ENCODE measurements at places on chromosomes 1 and 21.

DNA sequence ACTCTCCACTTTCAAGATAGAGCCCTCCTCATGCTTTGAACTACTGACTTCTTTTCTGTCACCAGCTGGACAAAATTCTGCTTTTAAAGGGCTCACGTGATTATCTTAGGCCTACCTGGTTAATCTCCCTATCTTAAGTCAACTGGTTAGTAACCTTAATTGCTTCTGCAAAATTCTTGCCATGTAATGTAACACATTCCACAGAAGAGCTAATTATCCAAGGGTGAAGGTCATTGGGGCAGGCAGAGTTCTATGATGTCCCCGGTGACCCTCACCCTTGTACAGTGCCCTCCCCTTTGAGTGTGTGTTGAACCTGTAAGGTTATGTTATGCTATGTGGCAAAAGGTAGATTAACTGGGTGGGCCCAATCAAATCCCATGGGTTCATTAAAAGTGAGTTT lies 25.2 kb upstream of the FOXE3 start:
- H3K36me3 ChIP-seq, result no peaks in the 10 kb centered on the region
- no peak overlapping the region for H3K4me3 ChIP-seq
- H3K27ac ChIP-seq, result no peak overlapping the region
- H3K4me1 ChIP-seq, result no peaks in the 10 kb centered on the region
- no peaks in the 10 kb centered on the region for H3K27me3 ChIP-seq

GRCh38 chr1:56973923-56974742 lies 8.3 kb upstream of the C8B start:
- DNase-seq, result no peak
- H3K4me3 ChIP-seq, result no peak overlapping the region
- no peaks in the 10 kb centered on the region for H3K36me3 ChIP-seq
- H3K27me3 ChIP-seq, result peaks cover 6% of the 10 kb centered on the region
- H3K4me1 ChIP-seq, result no peaks in the 10 kb centered on the region

- no peaks in the 10 kb centered on the region for H3K27me3 ChIP-seq
- no peaks in the 10 kb centered on the region for H3K36me3 ChIP-seq
- peak; percentile 0 for DNase-seq
- H3K27ac ChIP-seq, result no peak overlapping the region
- H3K4me1 ChIP-seq, result no peaks in the 10 kb centered on the region
These were observed 898.6 kb downstream of the AMY1C start for GRCh38 chr1:104648269-104648691.

DNA sequence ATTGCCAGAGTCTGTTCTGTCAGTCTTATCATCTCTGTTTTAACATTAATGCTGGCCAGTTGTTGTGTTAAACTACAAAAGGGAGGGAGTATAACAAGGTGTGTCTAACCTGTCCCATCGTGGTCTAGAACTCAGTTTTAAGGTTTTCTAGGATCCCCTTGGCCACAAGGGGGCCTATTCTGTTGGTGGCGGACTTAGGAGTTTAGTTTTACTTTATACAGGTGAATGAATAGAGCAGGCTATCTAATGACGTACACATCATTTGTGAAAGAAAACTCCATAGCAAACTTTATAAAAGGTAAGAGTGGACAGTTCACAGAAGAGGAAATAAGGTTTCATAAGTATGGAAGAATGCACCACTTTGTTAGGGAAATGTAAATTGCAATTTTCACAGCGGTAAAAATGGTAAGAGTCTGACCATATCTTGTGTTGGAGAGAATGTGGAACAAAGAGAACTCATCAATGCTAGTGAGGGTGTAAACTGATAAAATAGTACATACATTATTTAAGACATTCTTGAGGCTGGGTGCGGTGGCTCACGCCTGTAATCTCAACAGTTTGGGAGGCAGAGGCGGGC lies 2.5 kb upstream of the ATF6 start:
- peak overlapping the region; percentile 14 for H3K27ac ChIP-seq
- H3K27me3 ChIP-seq, result no peaks in the 10 kb centered on the region
- H3K4me3 ChIP-seq, result peak overlapping the region; percentile 42
- peaks cover 7% of the 10 kb centered on the region for H3K36me3 ChIP-seq
- peaks cover 6% of the 10 kb centered on the region for H3K4me1 ChIP-seq
- peak; percentile 42 for DNase-seq

- no peaks in the 10 kb centered on the region for H3K4me1 ChIP-seq
- no peak overlapping the region for H3K27ac ChIP-seq
- no peak for DNase-seq
- peaks cover 9% of the 10 kb centered on the region for H3K27me3 ChIP-seq
These were observed 993 bp upstream of the PROK1 start for GRCh38 chr1:110449661-110450651.

- no peaks in the 10 kb centered on the region for H3K4me1 ChIP-seq
- no peak overlapping the region for H3K27ac ChIP-seq
- H3K36me3 ChIP-seq, result no peaks in the 10 kb centered on the region
These were observed 655.7 kb upstream of the ADAMTS5 start for GRCh38 chr21:27622631-27623030.

DNA sequence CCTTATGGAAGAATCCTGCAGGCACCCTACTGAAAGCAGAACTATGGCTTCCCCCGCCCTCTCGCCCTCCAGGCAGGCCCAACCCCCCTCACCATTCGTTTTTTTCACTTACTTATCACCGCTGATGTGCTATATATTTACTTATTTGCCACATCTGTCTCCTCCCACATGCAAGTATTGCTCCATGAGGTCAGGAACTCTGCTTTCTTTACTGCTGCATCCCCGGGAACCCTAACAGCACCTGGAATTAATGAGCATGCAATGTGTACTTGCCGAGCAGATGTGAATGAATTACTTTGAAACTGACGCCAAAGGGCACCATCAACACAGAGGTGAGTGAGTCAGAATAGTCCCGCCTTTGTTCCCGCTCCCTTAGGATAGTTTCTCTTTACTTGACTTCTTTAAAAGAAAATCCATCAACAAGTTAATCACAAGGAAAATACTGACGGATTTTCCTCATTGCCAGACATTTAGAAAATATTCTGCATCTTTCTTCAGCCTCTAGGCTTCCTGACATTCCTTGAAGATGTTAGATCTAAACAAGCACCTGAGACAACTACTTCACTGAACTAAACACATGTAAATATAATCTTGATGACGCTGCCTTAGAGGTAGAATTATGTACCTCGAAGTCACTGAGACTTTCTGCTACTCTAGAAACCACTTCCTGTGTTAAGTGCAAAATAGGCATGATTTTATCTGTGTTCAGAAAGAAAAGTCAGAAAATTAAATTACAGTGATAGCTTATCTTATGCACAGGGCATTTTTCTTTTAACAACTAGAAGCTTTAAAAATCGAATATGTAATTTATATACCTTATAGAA lies 17.5 kb upstream of the RAB4A start:
- H3K4me3 ChIP-seq, result no peak overlapping the region
- H3K36me3 ChIP-seq, result no peaks in the 10 kb centered on the region
- no peak for DNase-seq
- H3K4me1 ChIP-seq, result 0 out of 2 replicates have a peak, but pooled peaks cover 6% of the 10 kb centered on the region

GRCh38 chr1:6686294-6686693 lies 15.3 kb downstream of the DNAJC11 start:
- H3K27me3 ChIP-seq, result no peaks in the 10 kb centered on the region
- no peak overlapping the region for H3K4me3 ChIP-seq
- no peak overlapping the region for H3K27ac ChIP-seq
- H3K4me1 ChIP-seq, result no peaks in the 10 kb centered on the region

GRCh38 chr1:121471523-121471922 lies 286.7 kb downstream of the SRGAP2C start:
- H3K4me1 ChIP-seq, result no peaks in the 10 kb centered on the region
- no peaks in the 10 kb centered on the region for H3K27me3 ChIP-seq
- DNase-seq, result no peak
- no peak overlapping the region for H3K27ac ChIP-seq

DNA sequence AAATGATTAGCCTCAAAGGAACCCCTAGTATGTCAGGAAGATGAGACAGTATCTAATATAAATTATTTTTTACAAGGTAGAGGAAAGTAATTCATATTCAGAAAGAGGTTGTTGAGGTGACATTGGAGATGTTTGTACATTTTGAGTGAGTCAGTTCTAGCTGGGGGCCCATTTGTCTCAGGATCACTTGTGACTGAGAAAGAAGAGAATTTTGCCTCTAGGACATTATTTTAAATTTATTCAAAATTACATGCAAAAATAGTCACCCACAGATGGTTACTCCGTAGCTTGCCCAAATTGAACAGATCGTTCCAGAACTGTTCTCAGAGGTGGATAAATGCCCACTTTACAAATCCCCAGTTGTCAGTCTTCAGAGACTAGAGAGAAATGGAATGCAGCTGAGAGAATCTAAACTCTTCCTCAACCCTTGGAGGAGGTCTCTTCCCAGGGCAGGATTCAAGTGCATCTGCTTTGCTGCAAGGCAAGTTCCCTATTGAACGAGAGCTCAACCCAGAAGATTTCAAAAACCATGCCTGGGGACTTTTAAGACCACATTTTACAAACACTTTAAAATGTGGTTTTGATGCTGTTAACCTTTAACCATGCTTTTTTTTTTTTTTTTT lies 987.8 kb upstream of the ADAMTS5 start:
- no peak overlapping the region for H3K27ac ChIP-seq
- no peaks in the 10 kb centered on the region for H3K4me1 ChIP-seq
- no peak for DNase-seq
- H3K4me3 ChIP-seq, result no peak overlapping the region
- no peaks in the 10 kb centered on the region for H3K27me3 ChIP-seq
- H3K36me3 ChIP-seq, result no peaks in the 10 kb centered on the region

DNA sequence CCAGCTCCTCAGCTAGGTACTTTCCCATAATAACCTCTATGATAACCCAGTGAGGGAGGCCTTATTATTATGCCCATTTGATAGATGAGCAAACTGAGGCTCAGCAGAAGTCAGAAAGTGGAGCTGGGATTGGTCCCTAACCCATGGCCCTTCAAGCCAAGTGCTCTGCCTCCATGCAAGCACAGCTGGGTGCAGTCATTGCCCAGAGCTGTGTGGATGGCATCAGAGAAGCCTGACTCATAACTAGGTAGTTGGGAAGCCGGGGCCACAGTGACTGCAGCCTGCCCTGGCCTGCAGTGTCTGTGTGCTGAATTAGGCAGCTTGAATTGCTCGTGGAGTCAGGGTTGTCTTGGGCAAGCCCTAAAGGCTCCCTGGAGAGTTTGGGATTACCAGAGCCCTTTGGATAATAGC lies 89.9 kb upstream of the SLC2A1 start:
- no peaks in the 10 kb centered on the region for H3K36me3 ChIP-seq
- H3K27me3 ChIP-seq, result no peaks in the 10 kb centered on the region
- H3K27ac ChIP-seq, result no peak overlapping the region
- H3K4me3 ChIP-seq, result no peak overlapping the region
- no peak for DNase-seq

DNA sequence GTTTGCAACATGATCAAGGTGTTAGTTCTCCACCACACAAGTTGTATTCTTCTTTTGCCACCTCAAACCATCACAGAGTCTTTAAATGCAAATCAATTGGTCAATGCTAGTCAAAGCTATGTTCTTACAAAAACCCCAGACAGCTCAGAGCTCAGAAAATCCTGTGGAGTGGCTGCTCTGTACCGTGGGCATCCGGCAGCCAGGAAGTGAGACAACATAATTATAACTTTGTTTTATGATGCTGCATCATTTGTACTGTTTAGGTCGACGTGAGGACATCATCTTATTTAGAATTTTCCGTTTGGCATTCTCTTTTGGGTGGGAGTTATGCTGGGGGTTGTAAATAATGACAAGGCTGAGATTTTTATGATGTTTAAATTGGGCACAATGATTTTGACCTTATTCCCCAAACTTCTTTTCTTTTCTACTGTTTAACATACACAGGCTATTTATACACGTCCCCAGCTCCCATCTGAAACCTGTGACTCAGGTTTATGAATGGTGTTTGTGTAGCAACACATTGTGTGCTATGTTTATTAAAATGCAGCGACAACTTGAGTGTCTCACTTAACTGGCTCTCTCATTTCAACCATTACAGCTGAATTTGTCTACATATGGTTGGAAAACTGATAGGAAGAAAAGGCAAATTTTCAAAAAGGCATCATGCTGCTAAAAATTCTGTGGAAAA lies 124.0 kb downstream of the CNIH3 start:
- H3K36me3 ChIP-seq, result no peaks in the 10 kb centered on the region
- no peaks in the 10 kb centered on the region for H3K4me1 ChIP-seq
- no peak for DNase-seq
- no peak overlapping the region for H3K4me3 ChIP-seq

- no peak overlapping the region for H3K4me3 ChIP-seq
- H3K27me3 ChIP-seq, result no peaks in the 10 kb centered on the region
- H3K27ac ChIP-seq, result no peak overlapping the region
- no peak for DNase-seq
- H3K4me1 ChIP-seq, result no peaks in the 10 kb centered on the region
These were observed 979 bp downstream of the S100A9 start for GRCh38 chr1:153358691-153358975.

- H3K4me1 ChIP-seq, result no peaks in the 10 kb centered on the region
- no peaks in the 10 kb centered on the region for H3K36me3 ChIP-seq
These were observed 482.1 kb upstream of the VAMP3 start for GRCh38 chr1:7288992-7289391.

GRCh38 chr21:31803039-31804007 lies 69.5 kb upstream of the HUNK start:
- no peaks in the 10 kb centered on the region for H3K4me1 ChIP-seq
- H3K4me3 ChIP-seq, result no peak overlapping the region
- no peaks in the 10 kb centered on the region for H3K27me3 ChIP-seq
- no peak for DNase-seq
- no peaks in the 10 kb centered on the region for H3K36me3 ChIP-seq

- H3K27ac ChIP-seq, result no peak overlapping the region
- no peaks in the 10 kb centered on the region for H3K27me3 ChIP-seq
- no peak overlapping the region for H3K4me3 ChIP-seq
- H3K36me3 ChIP-seq, result no peaks in the 10 kb centered on the region
- no peaks in the 10 kb centered on the region for H3K4me1 ChIP-seq
These were observed 85.2 kb downstream of the DRAM2 start for GRCh38 chr1:111054656-111055055.

DNA sequence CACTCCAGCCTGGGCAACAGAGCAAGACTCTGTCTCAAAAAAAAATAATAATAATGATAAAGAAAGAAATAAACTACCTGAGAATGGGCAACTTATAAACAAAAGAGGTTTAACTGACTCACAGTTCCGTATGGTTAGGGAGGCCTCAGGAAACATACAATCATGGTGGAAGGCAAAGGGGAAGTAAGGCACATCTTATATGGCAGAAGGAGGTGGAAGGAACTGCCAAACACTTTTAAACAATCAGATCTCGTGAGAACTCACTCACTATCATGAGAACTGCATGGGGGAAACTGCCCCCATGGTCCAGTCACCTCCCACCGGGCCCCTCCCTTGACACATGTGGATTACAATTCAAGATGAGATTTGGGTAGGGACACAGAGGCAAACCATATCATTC lies 6.3 kb upstream of the EGLN1 start:
- H3K27me3 ChIP-seq, result no peaks in the 10 kb centered on the region
- H3K27ac ChIP-seq, result no peak overlapping the region
- DNase-seq, result no peak
- H3K4me1 ChIP-seq, result peaks cover 11% of the 10 kb centered on the region
